ENCODE measurements at places on chromosomes 2 and 18. TPM values are rescaled to one million over a fixed set of nuclear protein-coding genes. Genes with fewer than 3 reads are reported as not detected.

The CELF4 gene
- 6.7 TPM for polyA plus RNA-seq

The PSD4 gene
- polyA plus RNA-seq, result 0.06 TPM

The ZBTB7C gene
- polyA plus RNA-seq, result 0.03 TPM

The POMC gene
- polyA plus RNA-seq, result 8.5 TPM

The MC4R gene
- not detected for polyA plus RNA-seq

The CRACDL gene
- 0.16 TPM for polyA plus RNA-seq

The RGPD4 gene
- polyA plus RNA-seq, result not detected

The NEB gene
- polyA plus RNA-seq, result 4.9 TPM

The DAPL1 gene
- polyA plus RNA-seq, result not detected

The ABHD3 gene
- 19.9 TPM for polyA plus RNA-seq

The FIGN gene
- 23.6 TPM for polyA plus RNA-seq

The TUBA3E gene
- 0.31 TPM for polyA plus RNA-seq
